ENCODE measurements at places on chromosomes 1 and 21.

- DNase-seq = no peak
These were observed 70.2 kb downstream of the UCK2 start for GRCh38 chr1:165897326-165898303.

- no peak for DNase-seq
These were observed 53.6 kb upstream of the ZNF644 start for GRCh38 chr1:91075233-91076135.

GRCh38 chr1:12177156-12177998 is 10.6 kb downstream of the TNFRSF1B start:
- DNase-seq = no peak

DNA sequence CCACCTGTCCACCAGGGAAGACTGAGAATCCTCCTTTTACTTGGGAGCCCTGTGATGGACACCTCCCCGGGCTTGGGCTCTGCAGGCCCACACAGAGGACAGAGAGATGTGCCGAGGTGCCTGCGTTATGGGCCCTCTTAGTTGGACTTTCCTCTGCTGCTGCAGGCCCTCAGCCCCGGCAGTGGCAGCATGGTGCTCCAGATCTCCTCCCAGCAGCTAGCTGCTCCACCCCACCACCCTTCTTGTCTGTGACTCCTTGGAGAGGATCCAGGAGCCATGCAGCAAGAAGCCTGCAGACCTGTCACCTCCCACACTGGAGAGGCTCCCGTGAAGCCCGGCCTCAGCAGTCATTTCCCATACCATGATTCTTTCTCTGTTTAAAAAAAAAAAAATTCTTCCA is 27.4 kb downstream of the PHGDH start:
- no peak for DNase-seq

- peak; percentile 44 for DNase-seq
These were observed 15.5 kb downstream of the PI4KB start for GRCh38 chr1:151311589-151312331.

- no peak for DNase-seq
These were observed 175.4 kb downstream of the NTMT2 start for GRCh38 chr1:170321113-170321512.

- no peak for DNase-seq
These were observed 80.3 kb downstream of the KCNT2 start for GRCh38 chr1:196527919-196528318.

All from stimulated activated CD8-positive, alpha-beta memory T cell treated with anti-CD3 and anti-CD28 coated beads, Interleukin-2, amount 100 ng/mL, for 1 hour (primary cell).